ENCODE measurements at places on chromosomes 4 and X. TPM values are rescaled to one million over a fixed set of nuclear protein-coding genes. Genes with fewer than 3 reads are reported as not detected.
A peak's percentile ranks its signal among the peaks of the same experiment; 100 is the strongest.

The RADX gene
- total RNA-seq = 1.4 TPM

The MAGEC1 gene
- total RNA-seq = not detected

The ARL13A gene
- total RNA-seq = not detected

The GAGE12J gene
- not detected for total RNA-seq

The FANCB gene
- total RNA-seq = 5.9 TPM

The GRIA2 gene
- not detected for total RNA-seq

The ATRX gene
- total RNA-seq = 35.3 TPM

GRCh38 chr4:124964852-124965496, 252.4 kb upstream of the ANKRD50 start:
- DNase-seq = no peak

DNA sequence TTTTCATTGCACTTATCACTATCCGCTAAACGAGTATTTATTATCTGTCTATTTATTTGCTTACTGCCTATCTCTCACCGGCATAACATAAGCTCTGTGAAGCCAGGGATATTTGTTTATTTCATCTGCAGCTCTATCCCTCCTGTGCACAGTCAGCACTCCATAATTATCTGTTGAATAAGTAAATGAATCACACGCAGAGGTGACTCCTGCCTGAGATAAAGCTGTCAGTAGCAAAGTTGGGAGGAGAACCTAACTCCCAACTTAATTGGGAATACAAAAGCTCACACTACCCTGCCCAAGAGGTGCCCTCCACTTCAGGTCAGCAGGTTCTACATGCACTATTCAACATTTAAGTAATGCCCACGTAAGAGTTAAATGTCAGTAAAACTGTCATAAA, 85.7 kb downstream of the CORIN start:
- DNase-seq = no peak

DNA sequence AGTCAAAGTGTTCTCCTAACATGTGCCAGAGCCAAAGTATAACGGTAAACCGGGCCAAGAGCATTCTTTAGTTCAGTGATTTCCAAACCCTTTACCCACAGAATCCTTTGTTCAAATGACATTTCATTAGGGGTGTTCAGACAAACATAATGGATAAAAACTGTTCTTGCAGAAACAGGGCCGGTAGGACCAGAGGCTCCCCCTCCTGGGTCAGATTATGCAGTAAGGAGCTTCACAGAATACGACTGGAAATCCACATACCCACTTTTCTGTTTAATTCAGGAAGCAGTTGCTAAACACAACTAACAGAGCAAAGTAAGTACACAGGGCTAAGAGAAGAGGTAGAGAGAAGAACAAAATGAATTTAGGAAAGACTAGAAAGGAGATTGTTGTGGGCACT, 46.6 kb upstream of the TMEM184C start:
- no peak for DNase-seq

GRCh38 chrX:24796204-24796603, 102.5 kb downstream of the POLA1 start:
- no peak for DNase-seq

DNA sequence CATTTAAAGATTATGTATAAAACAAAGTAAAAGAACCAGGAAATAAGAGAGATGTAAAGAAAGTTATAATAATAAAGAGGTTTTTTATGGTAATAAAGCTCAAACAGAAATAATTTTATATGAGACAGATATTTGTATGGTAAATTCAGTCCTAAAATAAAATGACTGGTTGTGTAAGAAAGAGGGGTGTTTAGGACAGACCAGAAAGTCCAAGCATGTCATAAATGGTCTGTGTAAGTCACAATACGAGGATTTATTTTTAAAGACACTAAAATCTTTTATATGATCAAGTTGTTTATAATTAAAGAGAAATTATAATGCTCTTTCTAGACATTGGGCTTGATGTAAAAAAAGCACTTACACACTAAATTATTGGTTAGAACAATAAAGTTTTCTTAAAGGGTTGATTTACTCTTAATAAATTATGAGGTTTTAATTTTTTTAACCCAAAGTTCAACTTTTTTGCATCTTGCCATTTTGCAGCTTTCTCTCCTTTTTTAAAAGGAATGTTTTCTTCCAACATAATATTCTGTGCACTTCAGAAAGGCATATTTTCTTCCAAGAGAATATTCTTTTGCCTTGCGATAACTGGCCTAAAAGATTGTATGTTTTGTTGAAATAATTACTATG, 61.9 kb upstream of the TCEAL2 start:
- DNase-seq = no peak

DNA sequence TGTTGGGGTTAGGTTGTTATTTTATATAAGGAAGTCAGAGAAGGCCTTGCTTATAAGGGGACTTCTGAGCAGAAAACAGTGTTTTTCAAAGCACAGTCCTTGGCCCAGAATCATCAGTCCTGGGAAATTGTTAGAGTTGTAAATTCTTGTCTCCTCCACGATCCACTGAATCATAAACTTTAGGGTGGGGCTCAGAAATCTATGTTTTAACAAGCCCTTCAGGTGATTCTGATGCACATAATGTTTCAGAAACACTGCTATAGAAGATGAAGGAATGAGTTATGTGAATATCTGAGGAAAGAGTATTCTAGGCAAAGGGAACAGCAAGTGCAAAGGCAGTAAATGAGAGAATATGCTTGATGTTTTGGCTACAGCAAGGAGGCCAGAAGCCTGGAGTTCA, 121.8 kb downstream of the COL4A6 start:
- DNase-seq = no peak

DNA sequence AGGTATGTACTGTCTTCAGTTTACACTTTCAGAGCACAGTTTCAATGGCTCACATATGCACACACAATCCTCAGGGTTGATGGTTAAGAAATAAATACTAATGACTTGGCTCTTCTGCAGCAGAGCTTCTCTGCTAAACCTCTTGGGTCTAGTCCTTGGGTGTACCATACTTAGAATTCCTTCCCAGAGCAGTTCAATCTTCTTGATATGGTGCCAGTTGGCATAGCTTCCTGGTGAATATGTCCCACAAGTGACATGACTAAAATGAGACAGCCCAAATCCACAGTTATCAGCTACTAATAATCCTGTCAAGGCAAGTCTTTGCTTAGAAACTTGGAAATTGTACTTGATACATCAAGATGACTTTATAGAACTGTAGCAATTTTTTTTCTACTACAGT, 654.4 kb downstream of the IQCM start:
- DNase-seq = no peak

GRCh38 chr4:22003878-22004277, 55.3 kb upstream of the KCNIP4 start:
- DNase-seq = no peak

DNA sequence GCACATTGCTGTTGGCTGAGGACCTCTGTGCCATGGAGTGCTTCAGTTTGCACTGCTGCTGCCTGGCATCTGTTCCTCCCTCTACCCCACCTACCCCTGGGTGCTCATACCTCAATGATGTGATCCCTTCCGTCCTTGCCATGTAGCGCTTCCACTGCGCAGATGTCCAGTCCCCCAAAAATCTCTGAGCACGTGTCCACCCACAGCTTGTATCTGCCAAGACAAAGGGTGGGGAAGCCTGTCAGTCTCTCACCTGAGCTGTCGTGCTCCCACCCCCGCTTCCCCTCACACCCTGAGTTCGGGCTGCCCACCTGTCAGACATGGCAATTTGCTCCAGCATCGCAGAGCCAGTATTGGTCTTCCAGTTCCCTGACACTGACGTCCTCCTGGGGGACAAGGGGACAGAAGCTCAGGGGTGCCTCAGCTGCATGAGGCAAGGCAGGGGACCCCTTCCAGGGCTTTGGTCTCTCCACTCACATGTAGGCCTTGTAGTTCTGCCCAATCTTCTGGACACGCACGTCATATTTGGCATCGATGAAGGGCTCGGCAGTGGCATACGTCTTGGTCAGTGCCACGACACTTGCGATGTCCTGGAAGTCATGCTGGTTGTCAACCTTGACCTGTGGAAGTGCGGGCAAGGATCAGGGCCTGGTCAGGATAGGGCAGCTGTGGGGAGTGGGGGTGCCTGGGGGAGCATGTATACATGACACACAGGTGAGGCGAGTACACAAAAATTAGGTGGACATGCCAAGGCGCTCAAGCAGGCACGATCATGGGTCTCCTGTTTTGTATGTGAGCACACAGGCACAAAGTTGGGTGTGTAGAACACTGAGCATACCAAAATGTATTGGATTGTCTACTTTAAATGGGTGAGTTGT, 6.0 kb upstream of the TIMP1 start:
- no peak for DNase-seq

DNA sequence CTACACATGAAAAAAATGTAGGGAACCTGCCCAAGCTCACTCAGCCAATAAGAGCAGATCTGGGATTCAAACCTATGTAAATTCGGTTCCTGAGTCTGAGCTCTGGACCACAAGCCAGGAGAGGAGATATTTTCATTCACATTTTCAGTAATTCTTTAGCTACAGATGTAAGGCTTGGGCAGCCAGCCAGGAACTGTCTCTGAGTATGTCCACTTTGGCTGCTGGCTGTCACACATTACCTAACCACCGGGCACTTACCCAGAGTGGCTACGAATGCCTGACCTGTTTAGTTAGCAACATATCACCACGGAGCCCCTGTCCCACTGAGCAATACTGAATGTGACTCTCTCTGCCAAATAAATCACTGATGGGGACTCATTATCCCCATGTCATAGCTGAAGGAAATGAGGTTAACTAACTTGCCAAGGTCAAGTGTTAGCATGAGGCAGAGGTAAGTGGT, 15.3 kb downstream of the USP46 start:
- peak; percentile 46 for DNase-seq

GRCh38 chr4:3628868-3629175, 96.6 kb upstream of the LRPAP1 start:
- DNase-seq = no peak

- DNase-seq = no peak
These were observed 74.5 kb downstream of the DCLK2 start for GRCh38 chr4:150152766-150153165.

DNA sequence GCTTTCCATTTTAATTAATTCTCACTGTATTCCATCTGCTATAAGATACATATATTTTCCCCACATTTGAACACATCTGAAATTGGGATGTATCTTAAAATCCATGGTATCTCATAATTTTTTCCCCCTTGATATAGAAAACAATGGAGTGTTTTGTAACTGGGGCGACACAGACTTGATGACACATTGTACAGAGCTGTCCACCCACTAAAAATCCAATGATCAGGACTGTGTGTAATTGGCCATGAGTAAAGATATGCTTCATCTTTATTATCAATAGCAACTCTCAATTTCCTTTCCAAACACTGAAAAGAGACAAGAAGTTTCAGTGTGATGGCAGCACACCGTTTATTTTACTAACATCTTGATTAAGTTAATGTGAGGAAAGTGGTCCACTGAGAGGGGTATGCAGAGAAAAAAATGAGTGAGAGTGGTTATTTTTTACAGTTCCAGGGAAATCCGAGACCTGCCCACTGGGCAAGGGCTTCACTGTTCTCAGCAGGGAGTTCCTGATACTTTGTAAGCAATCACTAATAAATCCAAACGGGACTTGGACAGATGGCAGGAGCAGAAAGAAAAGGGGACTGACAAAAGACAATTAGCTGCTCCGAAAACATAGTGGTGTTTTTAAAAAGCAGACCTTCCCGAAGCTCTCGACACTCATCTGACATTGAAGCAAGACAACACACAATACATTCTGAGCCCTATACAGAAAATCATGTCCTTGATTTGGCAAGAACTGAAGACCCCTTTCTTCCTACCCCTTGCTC, 149.4 kb downstream of the TSPAN5 start:
- no peak for DNase-seq

DNA sequence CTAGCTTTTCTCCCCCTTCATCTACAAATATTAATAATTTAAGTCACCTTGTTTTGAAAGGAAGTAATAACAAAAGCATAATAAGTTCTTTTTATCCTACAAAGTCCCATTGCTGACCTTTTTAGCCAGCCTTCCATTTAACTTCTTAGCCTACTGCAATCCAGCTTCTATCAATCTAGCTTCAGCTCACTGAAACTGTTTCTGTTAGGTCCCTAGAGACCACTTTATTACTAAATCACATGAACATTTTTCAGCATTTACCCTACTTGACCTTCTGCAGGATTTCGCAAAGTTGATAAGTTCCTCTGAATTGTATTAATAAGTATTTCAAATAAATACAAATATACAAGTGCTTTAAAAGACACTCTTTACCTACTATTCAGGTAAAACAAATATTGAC, 186.5 kb downstream of the ANTXR2 start:
- DNase-seq = no peak

- DNase-seq = no peak
These were observed 18.8 kb downstream of the SPACA5 start for GRCh38 chrX:48025561-48025960.

- DNase-seq = no peak
These were observed 426.7 kb upstream of the ARX start for GRCh38 chrX:25442499-25442898.

GRCh38 chr4:7699031-7699430, 240.6 kb downstream of the AFAP1 start:
- no peak for DNase-seq

DNA sequence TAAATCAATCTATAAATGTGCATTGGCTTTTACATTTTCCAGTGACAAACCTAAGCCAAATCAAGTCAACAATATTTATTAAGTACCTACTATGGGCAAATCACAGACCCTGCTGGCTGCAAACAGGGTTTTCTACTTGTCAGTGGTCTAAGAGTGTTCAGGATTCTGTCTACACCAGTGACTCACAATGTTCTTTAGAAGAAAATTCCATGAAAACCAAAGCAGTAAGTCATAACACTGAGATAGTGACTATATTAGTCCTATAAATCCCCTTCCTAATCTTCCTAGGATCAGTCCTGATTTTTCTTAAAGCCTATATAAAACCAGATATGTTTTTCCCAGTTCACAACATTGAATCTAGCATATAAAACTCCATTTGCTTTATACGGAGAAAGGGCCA, 69.7 kb downstream of the PPP3CA start:
- DNase-seq = no peak

DNA sequence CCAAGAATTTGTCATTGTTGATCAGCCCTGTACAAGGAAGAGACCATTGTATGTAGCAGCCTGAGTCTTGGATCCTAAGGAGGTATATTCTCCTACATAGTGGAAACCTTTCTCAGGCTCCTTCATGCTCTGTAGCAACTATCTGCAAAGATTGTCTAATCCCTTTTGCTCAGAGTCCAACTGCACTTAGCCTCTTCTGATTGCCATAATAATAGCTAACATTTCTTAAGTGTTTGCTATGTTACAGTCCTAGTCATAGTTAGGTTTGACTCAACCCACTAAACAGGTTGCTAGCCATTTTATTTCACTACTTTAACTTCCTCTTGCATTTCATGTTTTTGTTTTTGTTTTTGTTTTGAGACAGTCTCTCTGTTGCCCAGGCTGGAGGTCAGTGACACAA, 50.8 kb upstream of the SLC16A2 start:
- no peak for DNase-seq

GRCh38 chr4:73613130-73613529, 7.1 kb downstream of the RASSF6 start:
- no peak for DNase-seq

Data from epithelial cell of proximal tubule (primary cell).